ENCODE measurements at places on chromosomes 12 and 14.

- no peak for DNase-seq
These were observed 57.0 kb downstream of the CCDC88C start for GRCh38 chr14:91360490-91361232.

DNA sequence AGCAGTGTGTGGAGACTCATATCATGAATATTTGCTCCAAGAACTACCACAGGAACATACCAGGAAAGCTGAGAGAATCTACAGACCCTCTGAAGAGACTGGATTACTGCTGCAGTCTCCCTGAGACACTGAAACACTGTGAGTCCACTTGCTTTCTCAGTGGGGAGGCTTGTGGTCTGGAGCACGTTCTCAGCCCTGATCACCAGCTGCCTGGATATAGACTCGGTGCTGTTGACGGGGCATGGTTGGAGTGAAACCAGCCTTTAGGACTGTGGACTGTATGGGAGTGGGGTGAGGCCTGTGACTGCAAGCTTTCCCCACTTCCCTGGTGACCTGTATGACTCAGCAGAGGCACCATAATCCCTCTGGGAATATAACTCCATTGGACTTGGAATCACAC lies 525.8 kb upstream of the FBXO33 start:
- DNase-seq = no peak

- no peak for DNase-seq
These were observed 684.5 kb downstream of the C12orf50 start for GRCh38 chr12:87344699-87345098.

DNA sequence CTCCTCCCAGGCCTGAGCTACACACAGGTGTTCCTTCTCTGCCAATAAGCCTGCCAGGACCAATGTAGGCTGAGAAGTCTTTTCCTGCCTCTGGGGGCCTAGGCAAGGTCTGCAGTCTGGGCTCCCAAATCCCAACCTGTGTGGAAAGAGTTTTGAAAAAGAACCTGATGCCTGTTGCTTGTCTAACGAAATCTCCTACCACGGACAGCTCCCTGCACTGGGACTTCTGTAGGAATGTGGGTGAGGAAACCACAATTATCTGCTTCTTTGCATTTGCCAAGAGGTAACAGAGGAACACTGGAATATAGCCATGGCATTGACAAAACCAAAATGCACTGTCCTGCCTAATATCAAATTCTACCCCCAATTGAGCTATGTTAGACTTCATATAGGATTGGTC lies 877.0 kb upstream of the TMEM132C start:
- DNase-seq = no peak

DNA sequence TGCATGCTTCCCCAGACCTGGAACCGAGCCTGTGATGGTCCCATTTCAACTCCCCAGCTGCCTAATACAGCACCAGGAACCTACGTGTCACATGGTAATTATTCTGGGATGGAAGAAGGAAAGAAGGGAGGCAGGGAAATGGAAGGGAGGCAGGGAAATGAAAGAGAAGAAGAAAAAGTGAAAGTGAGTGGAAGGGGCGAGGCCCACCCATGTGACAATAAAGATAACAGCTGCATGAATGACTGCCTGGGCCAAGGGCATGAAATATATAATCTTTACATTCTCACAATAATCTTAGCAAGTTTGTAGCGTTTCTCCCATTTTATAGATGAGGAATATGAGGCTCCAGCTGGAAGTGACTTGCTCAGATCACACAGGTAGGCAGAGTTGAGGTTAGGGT lies 245.0 kb upstream of the PWP1 start:
- DNase-seq = no peak

GRCh38 chr12:101552277-101552676 lies 42.5 kb upstream of the MYBPC1 start:
- no peak for DNase-seq

DNA sequence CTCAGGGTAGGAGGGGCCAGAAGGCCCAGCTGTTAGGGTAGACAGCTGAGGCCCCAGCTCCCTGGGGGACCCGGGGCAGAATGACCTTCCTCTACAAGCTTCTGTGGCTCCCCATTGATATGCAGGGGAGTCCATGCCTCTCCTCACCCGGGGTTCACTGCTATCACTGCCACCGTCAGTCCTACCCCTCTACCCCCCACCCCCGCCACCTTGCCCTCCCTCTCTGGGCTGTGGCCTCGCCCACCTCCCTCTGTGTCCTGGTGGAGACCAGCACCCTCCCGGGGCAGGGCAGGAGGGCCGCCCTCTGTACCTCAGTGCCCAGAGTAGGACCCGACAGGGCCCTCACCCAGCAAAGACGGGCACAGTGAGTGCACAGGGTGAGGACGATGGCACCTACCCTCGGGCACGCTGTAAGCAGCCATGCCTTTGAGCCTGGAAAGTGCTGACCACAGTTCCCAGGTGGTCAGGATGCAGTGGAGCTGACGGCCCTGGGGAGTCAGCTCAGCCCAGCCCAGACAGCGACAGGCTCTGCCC lies 88.4 kb upstream of the SFSWAP start:
- no peak for DNase-seq

GRCh38 chr14:69754487-69754886 lies 12.5 kb upstream of the SRSF5 start:
- DNase-seq = no peak

- DNase-seq = no peak
These were observed 167.6 kb downstream of the ANO2 start for GRCh38 chr12:5777451-5777850.

GRCh38 chr12:72037006-72037795 lies 98.6 kb downstream of the TPH2 start:
- no peak for DNase-seq

- DNase-seq = no peak
These were observed 49.9 kb downstream of the TSPAN8 start for GRCh38 chr12:71107936-71108335.

DNA sequence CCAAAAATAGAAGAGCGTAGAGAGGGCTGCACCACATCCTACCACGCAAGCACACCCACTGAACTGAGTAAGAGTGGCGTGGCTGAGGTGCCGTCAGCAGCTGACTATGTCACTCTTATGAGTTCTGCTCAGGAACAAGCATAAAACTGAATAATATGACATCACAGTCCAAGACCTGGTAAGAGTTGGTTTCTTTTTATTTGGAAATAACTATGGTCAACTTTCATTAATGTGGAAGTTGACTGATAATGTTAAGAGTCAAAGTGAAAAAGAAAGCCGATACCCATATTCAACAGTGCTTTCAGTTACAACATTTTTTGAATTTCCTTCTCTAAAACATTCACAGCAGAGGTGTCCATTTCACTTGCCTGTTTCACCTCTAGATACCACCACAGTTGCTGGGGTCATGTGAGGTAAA lies 44.6 kb downstream of the GNS start:
- DNase-seq = no peak

- no peak for DNase-seq
These were observed 34.4 kb downstream of the PPP1R36 start for GRCh38 chr14:64584190-64584589.

- DNase-seq = no peak
These were observed 97.0 kb downstream of the SCARB1 start for GRCh38 chr12:124766727-124767065.
